GM23248 (cell line): ENCODE measurements at places on chromosomes 2 and 18.

DNA sequence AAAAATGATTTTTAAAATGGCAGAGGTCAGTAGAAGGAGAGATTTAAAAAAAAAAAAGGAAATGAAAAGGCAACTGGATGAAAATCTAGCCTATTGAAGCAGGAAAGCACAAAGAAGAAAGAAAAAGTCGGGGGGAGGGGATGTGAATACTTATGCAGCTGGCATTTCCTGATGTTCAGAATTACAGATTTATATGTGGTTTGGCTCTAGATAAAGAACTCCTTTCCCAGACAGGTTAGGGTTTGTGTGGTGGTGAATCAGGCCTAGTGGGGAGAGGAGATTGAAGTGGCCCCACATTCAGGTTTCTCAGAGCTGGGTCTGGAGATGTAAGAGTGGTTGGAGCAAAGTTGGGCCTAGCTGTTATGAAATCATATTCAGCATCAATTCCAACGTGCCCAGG, 394.4 kb downstream of the FIGN start:
- peak; percentile 12 for DNase-seq

- no peak for DNase-seq
Measured at GRCh38 chr2:5546181-5546580, 146.0 kb upstream of the SOX11 start.

GRCh38 chr2:6506859-6507258, 358.8 kb downstream of the CMPK2 start:
- DNase-seq, result no peak

DNA sequence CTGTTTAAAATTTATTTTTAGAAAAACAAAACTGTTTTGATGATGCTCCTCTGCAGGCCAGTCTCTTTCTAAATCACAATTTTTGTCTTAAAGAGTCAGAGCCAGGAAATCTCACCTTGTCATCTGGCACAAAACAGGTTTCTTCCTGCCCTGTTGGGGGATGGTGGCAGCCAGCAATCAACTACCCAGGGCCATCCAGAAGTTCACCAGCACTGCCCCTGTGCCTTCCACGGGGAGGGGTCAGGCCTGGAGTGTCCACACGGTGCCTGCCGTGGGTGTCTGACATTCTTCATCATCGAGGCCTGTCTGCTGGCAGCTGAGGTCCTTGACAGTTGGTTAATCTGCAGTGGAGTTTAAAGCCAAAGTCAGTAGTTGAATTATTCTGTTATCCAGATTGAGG, 40.0 kb upstream of the BMP10 start:
- no peak for DNase-seq

DNA sequence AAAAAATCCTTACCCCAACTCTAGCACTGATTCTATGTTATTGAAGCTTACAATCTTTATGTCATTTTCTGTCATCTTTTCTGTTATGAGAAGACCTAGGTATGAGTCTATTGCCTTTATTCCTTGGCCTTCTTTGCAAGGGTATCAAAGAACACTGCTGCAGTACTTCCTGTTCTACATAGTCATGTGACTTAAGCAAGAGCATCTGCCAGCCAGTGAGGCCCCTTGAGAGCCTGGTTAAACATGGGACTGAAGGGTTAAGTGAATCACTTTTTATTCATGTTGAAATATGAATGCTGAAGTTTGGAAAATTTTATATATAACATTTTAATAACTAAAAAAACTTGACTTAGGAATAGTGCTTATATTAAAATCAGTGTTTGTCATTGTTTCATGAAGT, 844 bp upstream of the CPS1 start:
- no peak for DNase-seq

DNA sequence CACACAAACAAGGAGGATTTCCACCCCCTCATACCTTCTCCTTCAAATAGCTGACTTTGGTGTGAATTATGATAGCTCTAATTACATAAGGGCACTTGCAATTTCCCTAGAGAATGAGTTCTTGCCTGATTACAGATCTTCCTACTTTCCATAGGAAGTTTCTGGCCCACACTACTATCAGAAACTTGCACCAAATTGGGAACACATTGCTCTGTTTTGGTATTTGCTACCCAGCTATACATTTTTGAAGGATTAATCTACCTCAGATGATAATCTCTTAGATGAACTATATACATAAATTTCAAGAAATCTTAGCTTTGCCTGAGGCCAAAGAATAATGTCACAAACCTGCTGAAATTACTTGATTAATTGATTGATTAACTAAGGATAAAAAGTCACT, 4.9 kb downstream of the DCC start:
- DNase-seq, result no peak

- DNase-seq, result no peak
Measured at GRCh38 chr2:221616561-221616960, 44.5 kb upstream of the EPHA4 start.

DNA sequence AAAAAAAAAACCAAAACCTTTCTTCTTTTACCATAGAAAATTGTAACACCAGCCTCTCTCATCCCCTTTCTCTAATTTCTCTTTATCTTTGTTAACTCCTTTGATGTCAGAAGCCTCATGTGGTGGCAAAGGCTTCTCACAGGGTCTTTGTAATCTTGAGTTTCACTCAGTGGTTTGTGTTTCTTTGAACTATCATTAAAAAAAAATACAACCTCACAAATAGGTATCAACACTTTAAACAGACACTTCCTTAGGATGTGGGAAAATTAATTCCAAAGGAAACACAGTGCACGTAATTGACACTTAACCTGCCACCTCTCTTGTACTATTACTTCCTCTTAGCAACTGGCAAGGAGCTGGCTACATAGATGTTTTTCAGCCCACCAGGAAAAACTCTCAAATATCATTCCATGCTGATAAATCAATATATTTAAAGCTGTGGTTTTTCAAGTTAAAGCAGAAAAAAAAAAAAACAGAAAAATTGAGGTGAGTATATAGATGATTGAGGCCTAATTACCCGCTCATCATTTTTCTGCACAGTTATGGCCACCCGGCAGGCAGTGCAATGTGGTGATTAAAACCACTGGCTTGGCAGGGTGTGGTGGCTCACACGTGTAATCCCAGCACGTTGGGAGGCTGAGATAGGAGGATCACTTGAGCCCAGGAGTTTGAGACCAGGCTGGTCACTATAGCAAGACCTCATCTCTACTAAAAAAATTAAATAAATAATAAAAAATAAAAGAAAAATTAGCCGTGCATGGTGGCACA, 193.5 kb downstream of the MYO3B start:
- DNase-seq, result no peak

DNA sequence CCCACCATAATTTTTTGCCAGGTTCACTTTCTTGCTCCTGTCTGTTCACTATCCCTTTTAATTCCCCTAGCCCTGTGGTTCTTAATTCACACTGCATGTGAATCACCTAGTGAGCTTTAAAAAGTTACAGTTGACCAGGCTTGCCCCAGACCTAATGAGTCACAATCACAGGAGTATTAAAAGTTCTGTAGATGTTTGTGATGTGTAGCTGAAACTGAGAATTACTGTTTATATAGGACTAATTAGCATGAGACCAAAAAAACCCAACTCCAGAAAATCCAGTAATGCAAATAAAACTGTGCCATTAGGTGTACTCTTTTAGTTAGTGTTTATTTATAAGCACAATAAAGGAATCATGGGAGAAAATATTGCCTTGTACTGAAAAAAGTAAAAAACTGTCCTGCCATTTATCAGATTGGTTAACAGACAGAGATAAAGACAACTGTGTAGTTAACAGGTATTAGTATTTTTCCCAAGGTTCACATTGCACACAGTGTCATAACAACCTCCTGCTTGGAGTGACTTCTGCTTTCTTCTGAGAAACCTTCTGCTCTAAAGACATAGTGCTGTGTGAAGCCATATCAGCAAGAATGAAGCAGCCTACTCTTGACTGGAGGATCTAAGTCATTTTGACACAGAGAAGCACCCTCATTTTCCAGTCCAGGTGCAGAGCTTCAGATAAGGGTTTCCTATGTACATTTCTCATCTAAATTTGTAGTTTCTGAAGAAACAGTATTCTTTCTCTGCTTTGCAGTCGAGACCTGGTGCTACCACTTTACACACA, 39.0 kb downstream of the VAPA start:
- DNase-seq, result peak; percentile 50

GRCh38 chr2:79862756-79863155, 349.9 kb downstream of the CTNNA2 start:
- no peak for DNase-seq

DNA sequence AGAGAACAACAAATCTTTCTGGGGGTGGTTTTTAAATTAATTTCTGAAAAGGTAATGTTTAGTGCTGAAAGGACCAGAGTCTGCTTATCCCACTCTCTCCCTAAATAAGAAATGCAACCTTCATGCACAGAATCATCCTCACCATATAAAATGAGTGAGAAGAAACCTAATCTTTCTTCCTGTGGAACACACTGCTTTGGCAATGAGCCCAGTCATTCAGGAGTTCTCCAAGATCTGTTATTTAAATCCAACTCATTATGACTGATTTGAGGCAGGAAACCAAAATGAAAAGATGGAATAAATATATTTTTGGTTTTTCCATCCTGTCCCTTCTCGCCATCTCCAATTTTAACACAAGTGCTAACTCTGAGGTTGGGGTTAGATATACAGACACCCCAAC, 228.3 kb downstream of the SRBD1 start:
- DNase-seq, result peak; percentile 10

- no peak for DNase-seq
Measured at GRCh38 chr2:118224895-118225311, 136.6 kb downstream of the INSIG2 start.

- peak; percentile 6 for DNase-seq
Measured at GRCh38 chr18:79578396-79579260, 101.0 kb upstream of the CTDP1 start.

- no peak for DNase-seq
Measured at GRCh38 chr2:67694445-67694844, 297.3 kb downstream of the ETAA1 start.

- no peak for DNase-seq
Measured at GRCh38 chr2:29219374-29219773, 104.2 kb downstream of the CLIP4 start.

- no peak for DNase-seq
Measured at GRCh38 chr18:22827741-22828140, 105.4 kb upstream of the RBBP8 start.

DNA sequence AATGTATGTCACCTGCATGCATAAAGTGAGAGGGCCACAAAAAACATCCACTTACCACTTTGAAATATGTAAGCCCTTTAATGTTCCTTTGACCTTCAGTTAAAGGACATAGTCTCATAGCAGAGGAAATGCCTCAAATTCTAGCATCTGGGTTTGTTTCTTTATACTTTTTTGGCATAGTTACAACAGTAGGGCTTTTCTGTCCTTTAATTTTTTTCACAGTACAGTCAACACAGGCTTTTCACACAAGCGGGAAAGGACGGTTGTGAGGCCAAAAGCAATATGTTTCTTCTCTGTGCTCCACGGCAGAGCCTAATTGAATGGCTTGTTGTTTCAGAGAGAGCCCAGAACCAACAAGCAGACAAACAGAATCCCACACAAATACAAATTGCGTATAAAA, 57.6 kb downstream of the CRIM1 start:
- DNase-seq, result peak; percentile 44

DNA sequence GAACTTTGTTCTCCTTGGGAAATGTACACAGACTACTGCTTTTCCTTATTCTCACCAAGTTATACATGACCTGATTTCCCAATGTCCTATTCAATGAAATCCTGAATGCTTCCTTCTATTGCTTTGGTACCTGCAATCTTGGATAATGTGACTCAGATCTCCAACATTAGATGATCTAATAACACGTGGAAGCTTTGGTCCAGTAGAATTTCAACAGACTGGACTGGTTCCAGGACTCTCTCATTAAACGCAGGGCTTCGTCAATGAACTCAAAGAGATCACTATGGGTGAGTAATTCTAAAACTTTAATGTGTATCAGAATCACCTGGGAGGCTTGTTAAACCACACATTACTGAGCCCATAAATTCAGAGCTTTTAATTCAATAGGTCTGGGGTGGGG, 413.6 kb upstream of the KCNH7 start:
- no peak for DNase-seq

DNA sequence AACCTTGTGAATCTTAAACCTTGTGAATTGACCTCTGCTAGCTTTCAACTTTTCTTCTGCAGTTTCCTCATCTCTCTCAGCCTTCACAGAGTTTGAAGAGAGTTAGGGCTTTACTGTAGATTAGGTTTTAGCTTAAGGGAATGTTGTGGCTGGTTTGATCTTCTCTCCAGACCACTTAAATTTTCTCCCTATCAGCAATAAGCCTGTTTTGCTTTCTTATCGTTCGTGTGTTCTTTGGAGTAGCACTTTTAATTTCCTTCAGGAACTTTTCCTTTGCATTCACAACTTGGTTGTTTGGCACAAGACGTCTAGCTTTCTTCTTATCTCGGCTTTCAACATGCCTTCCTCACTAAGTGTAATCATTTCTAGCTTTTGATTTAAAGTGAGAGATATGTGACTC, 2.8 kb upstream of the CDCA7 start:
- no peak for DNase-seq

DNA sequence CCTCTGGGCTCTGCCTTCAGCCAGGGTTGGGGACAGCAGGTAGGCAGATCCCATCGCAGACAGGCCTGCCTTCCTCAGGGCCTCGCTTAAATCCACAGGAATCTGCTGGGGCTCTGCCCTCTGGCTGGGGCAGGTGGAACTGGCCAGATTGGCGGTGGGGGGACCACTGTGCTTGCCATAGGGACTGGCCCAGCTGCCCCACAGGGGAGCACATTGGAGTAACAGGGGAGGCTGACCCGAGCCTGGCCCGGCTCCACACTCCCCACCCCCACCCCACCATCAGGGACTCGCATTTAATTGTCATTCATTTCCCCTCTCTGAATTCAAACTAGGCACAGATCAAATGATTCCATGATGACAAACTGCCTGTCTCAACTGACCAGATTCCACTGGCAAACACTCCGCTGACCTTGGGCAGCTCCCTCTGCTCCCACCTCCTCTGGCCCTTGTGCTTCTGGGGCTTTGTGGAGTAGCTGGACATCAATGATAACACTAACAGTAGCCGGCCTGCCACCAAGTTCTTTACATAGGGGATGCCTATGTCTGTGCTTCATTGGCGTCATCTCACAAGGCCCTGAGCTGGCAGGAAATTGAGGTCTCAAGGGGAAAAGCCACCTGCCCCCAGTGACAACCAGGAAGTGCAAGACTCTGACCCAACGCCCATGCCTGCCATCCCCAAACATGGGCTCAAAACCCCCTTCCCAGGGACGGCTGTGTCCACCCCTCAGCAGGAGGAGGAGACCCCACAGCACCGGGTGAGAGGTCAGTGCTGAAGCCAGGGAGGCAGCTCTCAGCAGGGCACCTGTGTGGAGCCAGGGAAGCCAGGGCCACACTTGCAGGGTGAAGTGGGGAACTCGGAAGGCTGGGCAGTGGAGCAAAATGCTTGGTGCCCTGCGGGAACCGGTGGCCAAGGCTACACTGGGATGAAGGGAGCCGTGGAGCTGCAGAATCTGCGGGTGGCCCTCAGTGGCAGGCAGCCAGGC, 2.1 kb upstream of the B3GNT7 start:
- DNase-seq, result no peak

DNA sequence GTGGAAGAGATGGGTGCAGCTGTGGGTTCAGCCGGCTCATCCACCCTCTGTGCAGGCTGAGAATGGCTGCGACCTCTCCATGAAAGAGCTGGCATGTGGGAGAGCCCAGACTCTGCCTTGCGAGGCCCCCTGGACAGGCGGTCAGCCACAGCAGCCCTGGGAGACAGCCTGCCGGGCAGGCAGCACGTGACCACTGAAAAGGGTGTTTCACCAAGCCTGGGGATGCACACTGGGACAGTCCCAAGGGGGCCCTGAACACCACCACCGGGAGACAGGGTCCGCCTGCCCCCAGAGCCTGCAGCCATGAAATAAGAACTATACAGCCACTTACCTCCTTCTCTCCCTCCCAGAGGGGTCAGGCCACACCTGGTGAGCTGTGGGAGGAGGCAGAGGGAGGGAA, 11.5 kb downstream of the RFX8 start:
- no peak for DNase-seq
